ENCODE measurements at places on chromosomes 13 and 19.

DNA sequence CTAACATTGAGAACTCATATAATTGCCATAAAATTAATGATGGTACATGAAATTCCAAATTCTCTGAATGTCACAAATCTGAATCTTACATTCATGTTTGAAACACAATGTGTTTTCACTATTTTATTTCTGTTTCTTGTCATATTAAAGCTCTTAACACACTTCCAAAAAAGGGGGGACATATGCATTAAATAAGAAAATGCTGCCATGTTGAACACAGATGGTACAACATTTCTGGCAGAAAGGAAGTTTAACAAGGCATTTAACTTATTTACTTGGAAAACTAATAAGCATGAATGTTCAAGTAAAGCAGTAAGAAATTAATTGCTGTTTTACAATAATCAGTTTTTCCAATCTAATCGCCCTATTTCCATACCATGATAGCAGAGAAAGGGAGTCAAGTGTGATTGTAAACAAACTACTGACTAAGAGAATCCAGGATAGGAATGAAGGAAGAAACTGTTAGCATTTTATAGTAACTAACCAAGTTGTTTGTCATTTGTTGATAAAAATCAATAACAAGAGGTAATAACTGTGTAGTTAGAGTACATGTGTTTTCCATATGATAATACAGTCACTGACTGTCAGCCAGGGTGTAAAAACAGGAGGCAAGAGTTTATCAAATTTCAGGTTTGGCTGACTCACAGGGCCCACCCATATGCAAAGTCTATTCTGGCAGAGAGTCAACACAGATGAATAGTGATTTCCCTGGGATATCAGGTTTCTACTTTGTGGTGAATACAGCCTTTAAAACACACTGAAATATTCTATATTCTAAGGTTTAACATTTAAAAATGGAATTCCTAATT, 5.7 kb upstream of the FOXO1 start:
- DNase-seq = no peak

GRCh38 chr19:38717051-38717450, 27.2 kb downstream of the CAPN12 start:
- no peak for DNase-seq

DNA sequence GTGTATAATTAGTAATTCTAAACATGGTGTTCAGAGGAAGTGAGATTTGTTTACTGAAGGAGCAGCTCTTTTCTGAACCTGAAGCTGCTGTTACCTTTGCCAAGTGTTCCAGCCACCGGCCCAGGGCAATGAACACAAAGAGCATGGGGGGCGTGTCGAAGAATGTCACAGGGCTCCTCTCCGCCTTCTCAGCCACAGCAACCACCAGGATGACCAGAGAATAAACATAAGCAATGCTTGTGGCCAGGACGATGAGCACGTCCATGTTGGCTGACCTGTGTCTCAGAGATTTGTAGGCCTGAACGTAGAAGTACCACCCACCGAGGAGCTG, 53.1 kb downstream of the ATP7B start:
- DNase-seq = no peak

- DNase-seq = no peak
These were observed 59.0 kb downstream of the WDFY2 start for GRCh38 chr13:51643105-51643881.

GRCh38 chr19:12778017-12778904, 2.9 kb upstream of the HOOK2 start:
- no peak for DNase-seq

DNA sequence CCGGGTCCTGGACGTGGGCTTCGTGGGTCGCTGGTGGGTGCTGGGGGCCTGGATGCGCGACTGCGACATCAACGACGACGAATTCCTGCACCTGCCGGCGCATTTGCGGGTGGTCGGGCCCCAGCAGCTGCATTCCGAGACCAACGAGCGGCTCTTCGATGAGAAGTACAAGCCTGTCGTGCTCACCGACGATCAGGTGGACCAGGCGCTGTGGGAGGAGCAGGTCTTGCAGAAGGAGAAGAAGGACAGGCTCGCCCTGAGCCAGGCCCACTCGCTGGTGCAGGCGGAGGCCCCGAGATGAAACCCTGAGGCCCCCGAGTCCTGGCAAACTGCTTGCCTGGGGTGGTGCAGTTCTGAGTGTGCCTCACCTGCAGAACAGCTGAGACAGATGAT, 787 bp downstream of the TIMM29 start:
- DNase-seq = peak; percentile 16

GRCh38 chr13:63124863-63125262, 1709.2 kb upstream of the PCDH20 start:
- DNase-seq = no peak

GRCh38 chr19:46131485-46132143, 7.1 kb upstream of the IGFL3 start:
- no peak for DNase-seq

DNA sequence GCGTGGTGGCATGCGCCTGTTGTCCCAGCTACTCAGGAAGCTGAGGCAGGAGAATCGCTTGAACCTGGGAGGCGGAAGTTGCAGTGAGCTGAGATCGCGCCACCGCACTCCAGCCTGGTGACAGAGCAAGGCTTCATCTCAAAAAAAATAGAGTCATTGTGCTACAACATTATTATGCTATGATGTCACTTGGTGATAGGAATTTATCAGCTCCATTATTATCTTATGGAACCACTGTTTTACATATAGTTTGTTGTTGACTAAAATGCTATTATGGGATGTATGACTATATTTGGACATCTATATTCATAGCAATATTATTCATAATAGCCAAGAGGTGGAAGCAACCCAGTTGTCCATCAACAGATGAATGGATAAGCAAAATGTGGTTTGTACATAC, 26.4 kb upstream of the SLC7A1 start:
- no peak for DNase-seq

DNA sequence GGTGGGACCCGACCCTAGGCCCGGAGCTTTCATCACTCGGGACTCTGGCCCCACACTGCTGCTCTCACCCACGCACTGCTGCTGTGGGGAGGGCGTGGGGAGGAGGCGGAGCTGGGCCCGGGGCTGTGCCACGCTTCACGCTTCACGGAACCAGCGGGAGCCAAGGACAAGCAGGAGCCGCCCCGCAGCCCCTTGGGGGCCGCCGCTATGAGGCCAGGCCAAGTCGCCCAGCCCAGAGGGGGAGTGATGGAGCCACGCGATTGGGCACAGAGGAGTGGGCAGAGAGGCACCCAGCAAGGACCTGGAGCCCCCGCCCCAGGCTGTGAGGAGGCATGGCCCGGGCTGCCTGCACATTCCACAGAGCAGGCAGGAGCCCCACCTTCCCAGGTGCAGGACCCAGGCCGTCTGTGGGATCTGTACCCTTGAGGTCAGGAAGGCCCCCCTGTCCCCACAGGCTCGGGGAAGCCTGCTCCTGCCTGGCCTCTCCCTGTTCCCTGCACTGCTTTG, 10.2 kb upstream of the SUPT20H start:
- DNase-seq = no peak

DNA sequence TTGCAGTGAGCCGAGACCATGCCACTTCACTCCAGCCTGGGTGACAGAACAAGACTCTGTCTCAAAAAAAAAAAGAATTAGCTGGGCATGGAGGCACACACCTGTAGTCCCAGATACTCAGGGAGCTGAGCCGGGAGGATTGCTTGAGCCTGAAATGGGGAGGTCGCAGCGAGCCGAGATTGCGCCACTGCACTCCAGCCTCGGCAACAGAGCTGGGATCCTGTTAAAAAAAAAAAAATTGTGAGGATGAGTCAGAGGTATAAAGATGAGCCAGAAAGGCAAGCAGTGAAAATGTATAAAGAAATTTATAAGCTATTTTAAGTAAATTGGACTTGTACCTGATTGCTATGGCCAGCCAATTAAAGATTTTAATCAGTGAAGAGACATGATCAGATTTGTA, 21.1 kb downstream of the KBTBD6 start:
- DNase-seq = no peak

DNA sequence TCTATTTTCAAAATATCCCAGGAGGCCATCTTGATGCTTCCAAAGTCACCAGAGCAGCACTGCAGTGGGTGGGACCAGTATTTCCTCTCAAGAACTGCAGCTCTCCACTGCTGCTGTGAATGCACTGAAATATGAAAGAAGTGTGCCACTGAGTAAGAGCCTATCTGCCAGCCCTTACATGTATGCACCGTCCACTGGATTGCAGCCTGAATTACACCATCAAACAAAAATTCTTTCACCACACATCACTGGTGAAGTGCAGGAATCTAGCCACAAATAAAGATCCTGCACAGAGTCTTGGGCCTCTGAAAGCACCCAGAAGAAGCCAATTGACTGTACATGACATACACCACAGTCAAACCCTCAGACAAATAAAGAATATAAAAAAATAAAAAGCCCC, 249.0 kb downstream of the LHFPL6 start:
- no peak for DNase-seq

- DNase-seq = no peak
These were observed 23.5 kb upstream of the USP12 start for GRCh38 chr13:27194895-27195764.

Data from activated CD8-positive, alpha-beta memory T cell treated with anti-CD3 and anti-CD28 coated beads, Interleukin-2, amount 50 U/mL, for 4 hours (primary cell).